ENCODE measurements at places on chromosomes 6 and 20. TPM values are rescaled to one million over a fixed set of nuclear protein-coding genes. Genes with fewer than 3 reads are reported as not detected.

- H3K27me3 ChIP-seq: peaks cover 18% of the 10 kb centered on the region
- no peak overlapping the region for H3K27ac ChIP-seq
- H3K4me3 ChIP-seq: no peak overlapping the region
- H3K36me3 ChIP-seq: no peaks in the 10 kb centered on the region
- no peak for DNase-seq
Measured at GRCh38 chr6:168949981-168950857, 303.4 kb downstream of the THBS2 start.

GRCh38 chr6:64672131-64672530 lies 1034.9 kb downstream of the EYS start:
- no peaks in the 10 kb centered on the region for H3K4me1 ChIP-seq
- H3K36me3 ChIP-seq: no peaks in the 10 kb centered on the region
- no peaks in the 10 kb centered on the region for H3K27me3 ChIP-seq
- no peak overlapping the region for H3K4me3 ChIP-seq

- no peak overlapping the region for H3K4me3 ChIP-seq
- no peak for DNase-seq
- H3K27me3 ChIP-seq: no peaks in the 10 kb centered on the region
- H3K27ac ChIP-seq: no peak overlapping the region
- H3K4me1 ChIP-seq: no peaks in the 10 kb centered on the region
Measured at GRCh38 chr20:61191096-61191495, 61.0 kb upstream of the CDH4 start.

DNA sequence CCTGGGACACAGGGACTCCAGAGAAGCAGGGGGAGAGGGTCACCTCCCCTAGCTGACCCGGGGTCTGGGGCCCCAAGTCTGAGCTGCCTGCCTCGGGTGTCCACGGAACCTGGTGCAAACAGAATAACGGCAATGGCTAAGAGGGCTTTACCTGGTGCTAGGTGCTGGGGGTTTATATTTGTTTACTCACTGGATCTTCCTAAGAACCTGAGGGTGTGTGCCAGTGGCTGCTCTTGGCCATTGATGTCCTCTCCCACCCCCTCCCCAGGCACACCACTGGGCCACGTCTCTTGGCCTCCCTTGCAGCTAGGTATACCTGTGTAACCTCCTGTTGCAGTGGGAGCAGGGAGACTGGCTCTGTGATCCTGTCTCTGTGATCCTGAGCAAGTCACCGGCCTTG lies 157.9 kb upstream of the MLN start:
- peaks cover 11% of the 10 kb centered on the region for H3K27me3 ChIP-seq
- no peak for DNase-seq
- no peak overlapping the region for H3K27ac ChIP-seq
- H3K36me3 ChIP-seq: no peaks in the 10 kb centered on the region
- H3K4me3 ChIP-seq: no peak overlapping the region

DNA sequence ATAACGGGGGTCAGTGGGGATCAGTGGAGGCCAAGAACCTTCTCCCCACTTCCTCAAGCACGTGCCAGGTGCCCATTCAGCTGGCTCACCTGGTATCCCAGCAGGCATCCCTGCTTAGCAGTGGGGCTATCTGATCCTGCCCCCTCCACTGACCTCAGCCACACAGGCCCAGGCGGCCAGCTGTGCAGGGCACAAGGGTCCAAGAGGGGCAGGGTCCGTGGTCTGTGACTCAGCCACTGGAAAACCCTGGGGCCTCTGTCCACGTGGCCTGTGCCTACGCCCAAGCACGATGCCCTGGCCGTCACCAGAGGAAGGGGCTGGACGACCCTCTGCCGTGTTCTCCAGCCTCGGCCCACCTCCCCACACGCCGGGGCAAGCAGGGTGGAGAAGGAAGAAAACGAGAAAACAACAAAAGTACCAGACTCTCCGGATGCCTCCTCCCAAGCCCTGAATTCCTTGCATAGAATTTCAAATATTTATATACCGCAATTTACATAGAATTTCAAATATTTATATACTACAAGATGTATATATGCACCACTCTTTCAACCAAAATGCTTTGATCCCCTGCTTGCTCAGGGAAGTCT lies 12.1 kb downstream of the PXDC1 start:
- H3K4me1 ChIP-seq: peaks cover 16% of the 10 kb centered on the region
- no peak overlapping the region for H3K27ac ChIP-seq
- H3K27me3 ChIP-seq: peaks cover 9% of the 10 kb centered on the region
- DNase-seq: no peak
- H3K36me3 ChIP-seq: no peaks in the 10 kb centered on the region

DNA sequence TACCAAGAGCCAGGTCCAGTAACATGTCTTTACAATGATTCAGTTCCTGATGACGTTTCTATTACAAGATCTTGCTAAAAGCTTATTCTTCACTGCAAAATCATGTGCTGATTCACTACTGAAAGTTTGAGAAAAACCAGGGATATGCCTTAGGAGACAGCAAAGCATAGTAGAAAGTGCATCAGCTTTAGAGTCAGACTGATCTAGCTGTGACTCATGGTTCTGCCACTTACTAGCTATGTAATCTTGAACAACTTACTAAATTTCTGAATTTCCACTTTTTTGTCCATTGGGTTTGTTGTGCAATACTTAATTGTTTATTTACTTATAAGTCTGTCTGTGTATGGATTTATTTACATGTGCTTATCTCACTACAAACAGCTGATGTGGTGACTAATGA lies 198.5 kb upstream of the RSPO3 start:
- no peaks in the 10 kb centered on the region for H3K36me3 ChIP-seq
- H3K27ac ChIP-seq: no peak overlapping the region
- H3K27me3 ChIP-seq: no peaks in the 10 kb centered on the region

DNA sequence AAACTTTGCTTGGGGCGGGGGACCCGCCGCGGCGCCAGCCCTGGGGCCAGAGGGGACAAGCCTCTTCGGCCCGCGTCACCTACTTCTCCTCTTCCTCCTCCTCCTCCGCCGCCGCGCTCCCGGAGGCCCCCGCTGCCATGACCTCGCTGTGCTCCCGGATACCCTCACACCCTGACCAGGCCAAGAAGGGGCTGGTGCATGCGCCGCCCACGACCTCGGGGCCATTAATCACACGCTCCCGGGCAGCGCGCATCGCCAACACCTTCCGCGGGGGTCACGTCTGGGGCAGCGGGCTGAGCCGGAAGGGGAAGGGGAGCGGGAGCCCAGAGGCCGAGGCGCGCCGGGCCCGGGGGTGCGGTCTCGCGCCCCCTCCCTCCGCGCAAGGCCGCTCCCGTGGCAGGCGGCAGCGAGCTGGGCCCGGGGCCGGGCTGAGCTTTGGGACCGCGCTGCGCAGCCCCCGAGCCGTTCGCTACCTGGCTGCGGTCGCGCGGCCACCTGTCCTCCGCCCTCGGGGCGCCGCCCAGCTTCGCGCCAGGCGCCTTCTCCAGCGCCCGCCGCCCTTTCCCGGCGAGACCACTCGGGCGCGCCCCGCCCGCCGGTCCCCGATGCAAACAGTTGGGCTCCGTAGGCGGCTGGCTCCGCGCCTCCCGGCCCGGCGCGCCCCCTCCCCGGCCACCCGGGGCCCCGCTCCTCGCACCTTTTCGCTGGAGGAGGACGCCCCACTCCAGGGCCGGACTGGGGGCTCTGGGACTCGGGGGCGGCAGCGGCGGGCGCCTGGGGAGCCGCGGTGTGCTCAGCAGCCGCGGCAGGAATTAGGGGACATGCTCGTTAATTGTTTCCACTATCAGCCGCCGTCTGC lies 575 bp upstream of the CNR1 start:
- no peaks in the 10 kb centered on the region for H3K36me3 ChIP-seq
- peak overlapping the region; percentile 56 for H3K4me3 ChIP-seq
- DNase-seq: no peak
- peaks cover 10% of the 10 kb centered on the region for H3K4me1 ChIP-seq
- H3K27ac ChIP-seq: no peak overlapping the region

DNA sequence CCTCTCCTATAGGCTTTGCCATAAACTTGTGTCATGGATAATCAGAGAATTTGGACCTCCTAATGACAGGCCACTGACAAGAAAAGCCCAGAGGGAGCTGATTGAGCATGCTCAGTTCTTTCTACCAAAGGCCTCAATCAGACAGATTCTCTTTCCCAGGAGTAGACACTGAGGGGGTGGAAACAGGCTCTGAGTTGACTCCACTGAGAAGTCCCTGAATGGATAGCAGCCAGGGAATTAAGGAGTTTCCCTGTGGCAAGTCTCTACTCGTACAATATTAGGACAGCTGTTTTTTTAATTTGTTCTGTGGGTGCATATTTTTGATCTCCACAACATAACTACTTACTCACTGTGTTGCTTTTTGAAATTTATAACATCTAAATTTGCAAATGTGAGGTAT lies 63.3 kb downstream of the SLC16A10 start:
- peaks cover 18% of the 10 kb centered on the region for H3K4me1 ChIP-seq
- DNase-seq: no peak
- H3K27ac ChIP-seq: no peak overlapping the region

DNA sequence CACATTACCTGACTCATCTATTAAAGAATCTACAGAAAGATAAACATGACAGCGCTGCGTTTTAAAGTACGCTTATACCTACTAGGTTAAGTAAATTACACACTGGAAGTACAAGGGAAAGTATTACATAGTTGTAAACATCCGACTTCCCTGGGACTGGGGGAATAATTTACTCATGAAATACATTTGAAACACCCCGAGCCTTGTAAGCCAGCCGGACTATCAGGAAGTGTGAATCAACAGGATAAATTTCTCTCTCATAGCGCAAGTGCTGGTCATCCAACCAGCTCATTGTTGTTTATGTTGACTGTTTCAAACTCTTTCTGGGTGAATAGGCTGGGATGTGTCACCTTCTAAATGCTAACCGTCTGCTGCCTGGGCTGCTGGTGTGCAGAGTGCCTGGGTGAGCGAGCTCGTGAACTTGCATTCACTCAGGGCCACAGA lies 4.9 kb downstream of the BMP6 start:
- peaks cover 18% of the 10 kb centered on the region for H3K4me1 ChIP-seq
- H3K27ac ChIP-seq: no peak overlapping the region
- no peak for DNase-seq
- H3K4me3 ChIP-seq: no peak overlapping the region

- peak; percentile 30 for DNase-seq
- no peak overlapping the region for H3K27ac ChIP-seq
- no peaks in the 10 kb centered on the region for H3K27me3 ChIP-seq
- no peak overlapping the region for H3K4me3 ChIP-seq
- peaks cover 63% of the 10 kb centered on the region for H3K36me3 ChIP-seq
Measured at GRCh38 chr20:37202267-37202943, 23.1 kb upstream of the MROH8 start.

GRCh38 chr6:20600831-20601230 lies 66.6 kb downstream of the CDKAL1 start:
- H3K4me3 ChIP-seq: no peak overlapping the region
- DNase-seq: no peak
- H3K27me3 ChIP-seq: no peaks in the 10 kb centered on the region
- H3K36me3 ChIP-seq: peaks cover 38% of the 10 kb centered on the region
- H3K4me1 ChIP-seq: no peaks in the 10 kb centered on the region

GRCh38 chr6:157831018-157831369 lies 7.9 kb downstream of the SNX9 start:
- no peak overlapping the region for H3K27ac ChIP-seq
- peaks cover 49% of the 10 kb centered on the region for H3K4me1 ChIP-seq
- DNase-seq: no peak
- H3K36me3 ChIP-seq: peaks cover 36% of the 10 kb centered on the region
- peaks cover 3% of the 10 kb centered on the region for H3K27me3 ChIP-seq

GRCh38 chr6:41463062-41463930 lies 82.9 kb upstream of the FOXP4 start:
- no peaks in the 10 kb centered on the region for H3K36me3 ChIP-seq
- no peak overlapping the region for H3K4me3 ChIP-seq

The CCHCR1 gene
- total RNA-seq: 36.5 TPM

The POLR1H gene
- 60.4 TPM for total RNA-seq

The PTK6 gene
- not detected for total RNA-seq

The WFDC5 gene
- not detected for total RNA-seq

The HIVEP1 gene
- 21.2 TPM for total RNA-seq

The DDX43 gene
- 0.66 TPM for total RNA-seq

The UCKL1 gene
- 45.4 TPM for total RNA-seq

The VGLL2 gene
- not detected for total RNA-seq

The FHL5 gene
- not detected for total RNA-seq

The PTCRA gene
- total RNA-seq: not detected
